Activated CD4-positive, alpha-beta memory T cell treated with anti-CD3 and anti-CD28 coated beads for 36 hours (primary cell): ENCODE measurements at places on chromosomes 11 and 22. TPM values are rescaled to one million over a fixed set of nuclear protein-coding genes. Genes with fewer than 3 reads are reported as not detected.

DNA sequence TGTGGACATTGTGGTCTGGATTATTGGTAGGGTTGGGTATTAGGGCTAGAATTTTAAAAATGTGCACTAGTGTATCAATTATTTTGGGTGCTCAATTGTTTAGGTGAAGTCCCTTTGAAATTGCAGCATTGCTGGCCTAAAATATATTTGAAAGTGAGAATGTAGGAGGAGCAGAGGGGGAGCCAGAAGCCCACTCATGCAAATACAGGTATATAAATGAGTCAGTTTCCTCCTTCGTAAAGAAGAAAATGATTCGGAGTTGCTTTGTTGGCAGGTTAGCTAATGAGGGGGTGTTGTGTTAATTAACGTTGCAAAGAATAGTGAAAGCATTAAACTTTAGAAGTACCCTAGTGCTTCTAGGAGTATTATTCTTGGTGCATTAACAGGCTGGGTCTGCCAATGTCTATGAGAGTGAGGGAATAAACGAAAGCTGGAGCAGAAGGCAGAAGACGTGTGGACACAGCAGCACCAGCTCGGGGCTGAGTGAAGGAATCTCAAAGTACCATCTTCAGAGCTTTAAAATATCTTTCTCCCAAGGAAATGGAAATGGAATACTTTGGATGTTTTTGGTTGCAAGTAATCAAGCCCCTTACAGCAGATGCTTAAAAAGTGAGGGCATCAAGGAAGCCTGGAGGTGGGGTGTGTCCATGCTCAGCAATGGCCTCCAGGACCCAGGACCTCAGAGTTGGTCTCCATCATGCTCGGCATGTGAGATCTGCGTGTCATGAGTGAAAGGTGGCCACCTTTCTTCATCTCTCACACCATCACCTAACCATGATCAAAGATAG is 522.9 kb downstream of the NTM start:
- no peak for DNase-seq

GRCh38 chr22:46754110-46754799 is 8.2 kb upstream of the TBC1D22A start:
- peak; percentile 73 for DNase-seq

GRCh38 chr11:118572981-118573550 is 857 bp downstream of the ARCN1 start:
- DNase-seq: peak; percentile 53

DNA sequence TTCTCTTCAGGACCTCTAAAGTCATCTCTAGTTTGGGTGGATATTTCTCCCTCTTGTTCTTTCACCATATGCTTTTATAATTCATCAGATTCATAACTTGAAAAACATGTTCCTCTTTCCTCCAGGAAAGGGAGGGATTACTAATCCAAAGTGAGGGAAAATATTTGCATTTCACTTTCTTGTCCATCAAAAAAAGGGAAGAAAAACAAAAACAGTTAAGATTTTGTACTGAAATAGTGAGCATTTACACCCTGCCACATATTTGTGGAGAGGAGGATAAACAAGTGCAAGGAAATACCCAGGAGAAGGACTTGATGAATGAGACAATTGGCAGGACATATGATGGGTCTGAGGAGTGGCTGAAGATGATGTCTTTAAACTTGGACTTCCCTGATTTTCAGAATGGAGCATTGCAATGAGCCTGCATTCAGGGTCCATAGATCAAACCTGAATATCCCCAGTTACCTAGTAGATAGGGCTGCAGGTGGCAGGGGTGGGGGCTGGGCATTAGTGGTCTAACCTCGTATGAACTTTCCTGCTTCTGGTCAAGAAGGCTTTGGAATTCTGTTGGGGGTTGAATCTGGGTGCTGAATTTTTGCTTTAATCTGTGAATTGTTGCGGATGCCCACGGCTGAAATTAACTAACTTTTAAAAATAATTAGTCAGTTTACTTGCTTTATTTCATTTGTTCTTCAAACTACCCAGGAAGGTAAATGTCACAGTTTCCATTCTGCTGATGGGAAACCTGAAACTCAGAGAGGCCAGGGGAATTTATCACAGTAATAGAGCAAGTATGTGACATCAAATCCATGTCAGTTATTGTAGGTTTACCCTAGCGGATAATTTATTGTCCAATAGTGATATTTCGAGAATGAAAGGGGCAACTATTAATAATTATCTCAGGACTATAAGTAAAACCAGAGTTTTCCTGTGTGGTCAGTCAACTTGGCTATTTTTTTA is 36.9 kb upstream of the TMEM123 start:
- no peak for DNase-seq

DNA sequence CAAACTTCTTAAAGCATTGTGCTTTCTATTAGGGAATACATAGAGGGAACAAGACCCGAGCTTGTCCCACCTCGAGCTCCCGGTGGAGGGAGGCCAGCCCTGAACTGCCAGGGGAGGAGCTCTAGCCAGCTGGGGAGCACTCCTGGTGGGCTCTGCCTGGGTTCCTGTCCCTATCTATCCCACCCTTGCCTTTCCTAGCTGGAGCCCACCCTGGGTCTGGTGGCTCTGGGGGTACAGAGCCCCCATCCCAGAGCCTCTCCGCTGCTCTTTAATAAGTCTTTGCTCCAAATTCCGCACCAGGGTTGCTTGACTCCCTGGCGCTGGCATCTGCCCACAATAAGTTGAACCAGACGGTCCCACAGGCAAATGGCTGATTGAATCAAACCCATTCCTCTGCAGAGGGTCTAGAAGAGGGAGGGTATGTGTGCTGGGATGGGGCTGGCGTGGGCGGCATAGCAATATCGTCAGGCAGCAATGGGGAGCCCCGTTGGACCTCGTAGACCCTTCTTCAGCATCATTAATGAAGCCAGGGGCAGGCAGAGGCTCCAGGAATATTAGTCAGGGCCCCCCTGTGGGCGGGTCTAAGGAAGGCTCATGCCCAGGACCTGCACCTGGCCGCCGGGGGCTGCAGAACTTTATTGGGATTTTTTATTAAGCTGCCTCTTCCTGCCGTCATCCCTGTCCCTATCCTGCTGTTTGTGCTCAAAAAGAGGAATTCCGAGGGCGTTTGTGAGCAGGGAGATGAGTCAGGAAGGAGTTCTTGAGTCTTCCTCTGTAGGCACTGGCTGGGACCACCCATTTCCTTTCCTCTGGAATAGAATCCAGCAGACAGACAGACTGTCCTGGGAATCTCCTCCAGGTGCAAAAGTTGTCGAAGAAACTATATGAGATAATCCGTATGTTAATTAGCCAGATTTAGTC is 38.5 kb upstream of the RIC3 start:
- DNase-seq: no peak

- no peak for DNase-seq
Measured at GRCh38 chr11:73210916-73211667, 7.0 kb upstream of the P2RY2 start.

DNA sequence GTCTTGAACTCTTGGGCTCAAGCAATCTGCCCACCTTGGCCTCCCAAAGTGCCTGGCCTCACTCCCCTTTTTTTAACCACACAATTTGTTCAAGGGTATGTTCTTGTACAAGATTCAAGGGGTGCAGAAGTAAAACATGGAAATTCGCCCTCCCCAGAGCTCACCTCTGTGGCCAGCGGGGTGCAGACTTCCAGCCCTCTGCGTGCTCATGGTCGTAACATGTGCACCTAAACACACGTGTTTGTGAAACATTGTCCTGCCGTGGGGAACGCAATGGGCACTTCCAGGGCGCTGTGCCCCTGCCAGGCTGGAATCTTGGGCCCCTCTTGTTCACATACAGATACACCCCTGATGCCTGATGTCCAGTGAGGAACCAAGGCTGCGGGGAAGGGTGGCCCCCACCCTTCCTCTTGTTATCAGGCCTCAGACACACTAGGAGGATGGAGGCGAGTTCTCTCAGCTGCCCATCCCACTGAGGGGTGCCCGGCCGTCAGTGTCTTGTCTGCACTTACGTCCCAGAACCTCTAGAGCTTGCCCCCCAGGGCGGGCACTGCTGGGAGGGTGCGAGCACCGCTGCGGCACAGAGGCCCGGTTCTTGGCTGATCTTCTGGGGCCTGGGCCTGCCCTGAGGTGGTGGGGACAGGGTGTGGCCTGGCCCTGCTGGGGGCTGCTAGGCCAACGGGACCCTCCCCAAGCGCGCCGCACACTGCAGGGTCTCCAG is 4.1 kb upstream of the EPS8L2 start:
- no peak for DNase-seq

The TEX12 gene
- total RNA-seq: 0.29 TPM

DNA sequence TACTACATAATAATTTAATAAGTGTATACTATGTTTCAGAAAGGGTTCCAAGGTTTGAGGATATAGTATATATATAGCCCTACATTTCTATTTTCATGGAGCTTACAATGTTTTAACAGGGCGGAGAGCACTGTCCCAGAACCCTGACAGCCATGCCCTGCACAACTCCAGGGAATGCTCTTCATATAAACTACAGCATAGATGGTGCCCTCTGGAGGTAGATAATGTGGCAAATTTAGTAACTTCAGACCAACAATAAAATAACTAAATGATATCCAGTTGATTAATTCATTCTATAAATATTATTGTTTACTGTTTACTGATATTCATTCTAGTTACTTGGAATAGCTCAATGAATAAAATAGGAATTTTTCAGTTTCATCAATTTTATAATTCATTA is 693.7 kb upstream of the CCDC179 start:
- DNase-seq: no peak

- DNase-seq: peak; percentile 51
Measured at GRCh38 chr11:69213316-69213715, 57.6 kb downstream of the SMIM38 start.

DNA sequence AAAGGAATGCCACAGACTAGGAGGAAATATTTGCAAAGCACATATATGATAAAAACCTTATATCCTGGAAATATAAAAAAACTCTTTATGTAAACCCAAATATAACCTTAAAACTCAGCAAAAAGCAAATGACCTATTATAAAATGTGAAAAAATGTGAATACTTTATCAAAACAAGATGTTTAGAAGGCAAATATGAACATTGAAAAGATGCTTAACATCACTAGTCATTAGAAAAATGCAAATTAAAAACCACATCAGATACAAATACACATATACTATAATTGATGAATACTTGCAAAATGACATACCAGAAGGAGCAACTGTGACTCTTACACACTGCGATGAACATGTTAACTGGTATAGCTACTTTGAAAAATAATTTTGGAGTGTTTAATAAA is 511.2 kb upstream of the LRRC4C start:
- no peak for DNase-seq

DNA sequence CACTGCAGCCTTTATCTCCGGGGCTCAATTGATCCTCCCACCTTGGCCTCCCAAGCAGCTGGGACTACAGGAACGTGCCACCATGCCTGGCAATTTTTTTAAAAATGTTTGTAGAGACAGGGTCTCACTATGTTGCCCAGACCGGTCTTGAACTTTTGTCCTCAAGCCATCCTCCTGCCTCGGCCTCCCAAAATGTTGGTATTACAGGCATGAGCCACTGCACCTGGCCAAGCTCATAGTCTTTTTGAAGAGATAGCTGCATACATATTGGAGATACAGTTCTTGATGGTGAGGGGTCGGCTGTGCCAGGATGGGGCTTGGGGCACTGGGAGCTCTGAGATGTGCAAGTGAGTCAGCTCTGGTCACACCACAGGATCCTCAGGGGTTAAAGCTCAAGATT is 53.2 kb downstream of the CHRDL2 start:
- no peak for DNase-seq

GRCh38 chr11:109968781-109969180 is 124.4 kb upstream of the ZC3H12C start:
- DNase-seq: no peak

The OSBPL5 gene
- total RNA-seq: 4.6 TPM

The UNC93B1 gene
- total RNA-seq: 21.5 TPM

GRCh38 chr11:12792590-12792989 is 118.4 kb downstream of the TEAD1 start:
- no peak for DNase-seq
